ENCODE measurements at places on chromosomes 16 and 17. TPM values are rescaled to one million over a fixed set of nuclear protein-coding genes. Genes with fewer than 3 reads are reported as not detected.

Gene DNAAF8
- 0.38 TPM for total RNA-seq

GRCh38 chr16:84800158-84800978, 19.4 kb upstream of the CRISPLD2 start:
- H3K4me1 ChIP-seq: no peaks in the 10 kb centered on the region
- peaks cover 2% of the 10 kb centered on the region for H3K27me3 ChIP-seq
- no peak overlapping the region for H3K27ac ChIP-seq
- no peak overlapping the region for H3K4me3 ChIP-seq

- no peak overlapping the region for H3K4me3 ChIP-seq
- H3K27me3 ChIP-seq: peaks cover 20% of the 10 kb centered on the region
- H3K36me3 ChIP-seq: no peaks in the 10 kb centered on the region
- H3K4me1 ChIP-seq: no peaks in the 10 kb centered on the region
These were observed 397.4 kb downstream of the SOX9 start for GRCh38 chr17:72518159-72518732.

DNA sequence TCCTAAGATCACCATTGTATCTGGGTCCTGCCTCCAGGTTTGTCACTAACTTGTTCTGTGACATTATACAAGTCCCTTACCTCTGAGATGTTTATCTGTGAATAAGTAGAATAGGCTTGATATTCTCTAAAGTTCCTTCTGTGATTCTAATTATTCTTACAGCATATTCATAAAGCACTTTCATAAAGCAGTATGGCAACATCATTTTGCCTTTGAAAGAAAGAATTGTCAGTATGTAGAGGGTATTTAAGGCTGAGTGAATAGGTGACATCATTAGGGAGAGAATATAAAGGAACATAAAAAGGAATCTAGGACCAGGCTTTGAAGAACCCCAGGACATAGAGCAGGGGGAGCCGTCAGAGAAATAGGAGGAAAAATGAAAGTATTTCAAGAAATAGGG, 15.6 kb downstream of the VMP1 start:
- H3K4me1 ChIP-seq: peaks cover 16% of the 10 kb centered on the region
- no peak overlapping the region for H3K27ac ChIP-seq
- H3K4me3 ChIP-seq: no peak overlapping the region
- no peak for DNase-seq
- H3K36me3 ChIP-seq: no peaks in the 10 kb centered on the region
- H3K27me3 ChIP-seq: no peaks in the 10 kb centered on the region

GRCh38 chr16:72958522-72959076, 89.3 kb downstream of the ZFHX3 start:
- no peaks in the 10 kb centered on the region for H3K36me3 ChIP-seq
- no peak overlapping the region for H3K27ac ChIP-seq
- no peak for DNase-seq
- no peaks in the 10 kb centered on the region for H3K4me1 ChIP-seq
- no peaks in the 10 kb centered on the region for H3K27me3 ChIP-seq

GRCh38 chr17:511001-511698, 158.5 kb upstream of the RPH3AL start:
- peaks cover 3% of the 10 kb centered on the region for H3K4me1 ChIP-seq
- H3K36me3 ChIP-seq: no peaks in the 10 kb centered on the region

DNA sequence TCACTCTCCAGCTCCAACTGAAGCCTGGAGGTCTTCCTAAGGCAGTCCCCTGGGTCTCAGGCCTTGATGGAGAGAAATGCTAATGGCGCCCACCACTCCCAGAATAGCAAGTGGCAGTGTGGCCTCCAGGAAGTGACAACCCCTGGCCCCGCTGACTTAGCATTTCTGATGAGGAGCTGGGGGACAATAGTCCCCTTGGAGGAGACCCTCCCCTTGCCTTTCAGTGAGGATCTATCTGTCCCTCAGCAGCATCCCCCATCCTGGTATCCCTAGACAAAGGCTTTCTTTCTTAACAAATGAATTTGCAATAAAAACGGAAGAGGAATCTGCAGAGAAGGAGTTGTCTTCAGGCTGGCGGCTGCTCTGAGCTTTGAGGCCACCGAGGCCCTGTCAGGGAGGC, 68.8 kb downstream of the LITAF start:
- no peaks in the 10 kb centered on the region for H3K27me3 ChIP-seq
- no peak for DNase-seq
- no peak overlapping the region for H3K4me3 ChIP-seq
- H3K36me3 ChIP-seq: peaks cover 3% of the 10 kb centered on the region
- H3K27ac ChIP-seq: no peak overlapping the region

Gene TNS4
- 5.8 TPM for total RNA-seq

- no peak overlapping the region for H3K4me3 ChIP-seq
- peaks cover 6% of the 10 kb centered on the region for H3K4me1 ChIP-seq
- DNase-seq: no peak
- no peaks in the 10 kb centered on the region for H3K36me3 ChIP-seq
- H3K27me3 ChIP-seq: no peaks in the 10 kb centered on the region
These were observed 87.9 kb downstream of the ABR start for GRCh38 chr17:1091900-1092299.
